Fibroblast of skin of right quadriceps (primary cell): ENCODE measurements at places on chromosomes 16 and 17.

DNA sequence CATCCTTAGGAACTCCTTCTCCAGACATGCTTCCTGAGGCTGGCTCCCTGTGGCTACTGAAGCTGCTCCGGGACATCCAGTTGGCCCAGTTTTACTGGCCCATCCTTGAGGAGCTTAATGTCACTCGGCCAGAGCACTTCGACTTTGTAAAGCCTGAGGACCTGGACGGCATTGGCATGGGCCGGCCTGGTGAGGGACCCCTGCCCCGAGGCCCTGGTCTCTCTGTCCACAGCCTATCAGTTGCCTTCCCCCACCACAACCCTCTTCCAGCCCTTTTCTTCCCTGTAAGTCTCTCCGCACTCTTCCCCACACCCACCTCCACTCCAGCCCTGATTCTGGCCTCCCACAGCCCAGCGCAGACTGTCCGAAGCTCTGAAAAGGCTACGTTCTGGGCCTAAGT lies 2.0 kb downstream of the TNK1 start:
- no peak for DNase-seq

DNA sequence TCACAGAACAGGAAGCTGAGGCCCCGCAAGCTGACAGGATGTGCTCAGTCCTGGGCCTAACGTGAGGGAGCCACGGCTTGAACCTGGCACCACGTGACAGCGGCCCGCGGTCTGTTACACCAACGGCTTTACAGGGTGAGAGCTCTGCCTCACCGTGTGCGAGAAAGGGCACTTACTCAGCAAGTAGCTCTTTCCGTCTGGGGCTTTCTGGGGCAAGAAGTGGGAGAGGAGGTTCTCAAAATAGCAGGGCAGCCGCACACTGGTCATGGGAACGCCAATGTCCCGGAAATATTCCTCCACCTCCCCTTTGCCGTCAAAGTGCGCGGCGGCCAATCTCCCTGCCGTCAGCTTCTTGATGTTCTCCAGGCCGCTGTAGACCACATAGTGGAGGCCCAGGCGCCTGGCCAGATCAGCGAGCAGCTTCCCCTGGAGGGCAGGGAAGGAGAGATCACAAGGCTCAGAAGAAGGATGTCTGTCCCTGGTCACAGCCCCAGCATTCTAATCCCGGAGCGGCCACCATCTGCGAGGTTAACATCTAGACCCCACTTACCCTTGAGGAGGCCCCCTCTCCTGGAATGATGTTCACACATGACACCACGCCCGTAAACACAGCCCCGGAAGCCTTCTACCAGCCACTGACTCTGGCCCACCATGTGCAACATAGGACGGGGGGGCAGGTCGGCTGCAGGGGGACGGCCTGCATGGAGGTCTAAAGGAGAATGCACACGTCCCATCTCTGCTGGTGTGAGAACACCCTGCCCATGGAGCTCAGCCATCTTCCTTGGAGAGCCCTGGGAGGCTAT lies 8.2 kb downstream of the NMRAL1 start:
- no peak for DNase-seq

- peak; percentile 68 for DNase-seq
Measured at GRCh38 chr17:9239793-9240658, 218.7 kb downstream of the NTN1 start.

GRCh38 chr17:17523001-17523730 lies 27.0 kb upstream of the RASD1 start:
- no peak for DNase-seq

DNA sequence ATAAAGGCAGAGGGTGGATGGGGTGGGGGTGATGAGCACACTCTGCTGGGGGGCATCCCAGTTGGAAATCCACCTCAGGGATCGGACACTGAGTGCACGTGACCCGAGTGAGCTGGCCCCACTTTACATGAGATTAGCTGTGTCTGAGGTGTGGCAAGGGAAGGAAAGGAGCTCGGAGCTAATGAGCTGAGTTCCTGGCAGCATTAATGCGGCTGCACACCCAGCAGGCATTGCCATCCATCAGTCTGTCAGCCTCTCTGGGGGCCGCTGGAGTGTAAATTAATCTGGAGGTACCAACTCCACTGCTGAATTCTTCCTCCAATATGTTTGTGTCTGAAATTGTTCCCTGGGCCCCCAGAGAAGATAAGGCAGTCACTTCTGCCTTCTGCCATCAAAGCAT lies 65.5 kb downstream of the HS3ST2 start:
- DNase-seq, result no peak

- no peak for DNase-seq
Measured at GRCh38 chr17:7318121-7318860, 3.1 kb upstream of the GPS2 start.

DNA sequence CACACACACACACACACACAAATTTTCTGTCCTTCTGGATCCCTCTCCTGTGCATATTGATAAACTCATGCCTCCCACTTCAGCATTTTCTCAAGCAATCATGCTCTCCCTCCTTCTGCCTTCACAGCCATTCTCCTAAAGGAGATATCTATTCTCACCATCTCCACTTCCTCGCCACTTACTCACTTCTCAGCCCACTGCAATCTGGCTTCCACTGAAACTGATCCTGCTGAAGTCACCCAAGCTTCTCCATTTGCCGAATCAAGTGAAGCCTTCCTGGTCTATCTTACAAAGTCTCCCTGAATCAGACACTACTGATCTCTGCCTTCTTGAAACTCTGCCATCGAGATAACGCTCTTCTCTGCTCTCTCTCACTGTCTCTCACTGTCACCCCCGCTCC lies 54.0 kb upstream of the GNAO1 start:
- DNase-seq, result no peak

DNA sequence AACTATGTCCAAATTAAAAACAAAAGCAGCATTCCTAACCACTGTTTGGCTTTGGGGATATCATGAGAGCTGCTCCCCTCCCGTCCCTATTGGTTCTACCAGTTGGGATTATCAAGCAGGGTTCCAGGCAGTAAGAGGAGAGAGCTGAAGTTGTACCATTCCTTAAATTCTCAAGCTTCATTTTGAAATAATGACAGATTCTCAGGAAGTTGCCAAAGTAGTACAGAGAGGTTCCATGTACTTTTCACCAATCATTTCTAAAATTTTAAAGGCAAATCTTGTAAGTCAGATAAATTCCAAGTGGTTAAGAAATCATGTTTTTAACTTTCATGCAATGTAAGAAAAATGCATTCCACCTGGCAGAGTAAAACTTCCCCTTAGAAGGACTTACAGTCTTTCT lies 36.9 kb downstream of the TEX2 start:
- no peak for DNase-seq

GRCh38 chr16:57689762-57690558 lies 4.6 kb upstream of the DRC7 start:
- DNase-seq, result no peak

GRCh38 chr16:12749076-12749475 lies 54.6 kb downstream of the CPPED1 start:
- no peak for DNase-seq

DNA sequence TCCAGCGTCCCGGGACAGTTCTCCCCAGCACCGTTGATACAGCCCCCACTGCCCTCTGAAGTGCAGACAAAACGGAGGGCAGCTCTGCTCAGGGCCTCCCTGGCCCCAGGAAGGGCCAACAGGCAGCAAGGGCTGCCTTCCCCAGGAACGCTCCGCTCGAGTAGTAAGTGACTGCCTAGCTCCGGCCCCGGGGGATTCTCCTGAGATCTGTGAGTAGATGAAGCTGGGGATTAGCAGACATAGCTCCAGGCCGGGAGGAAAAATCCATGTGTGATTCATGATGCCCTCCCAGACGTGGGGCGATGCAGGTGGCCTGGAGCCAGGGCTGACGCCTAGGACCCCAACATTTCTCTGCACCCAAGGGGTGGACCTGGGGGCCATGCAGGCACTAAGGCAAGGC lies 85.3 kb downstream of the ENGASE start:
- DNase-seq, result no peak

- no peak for DNase-seq
Measured at GRCh38 chr17:40602445-40603443, 37.5 kb upstream of the CCR7 start.

- no peak for DNase-seq
Measured at GRCh38 chr17:75227729-75228128, 22.2 kb downstream of the NUP85 start.

DNA sequence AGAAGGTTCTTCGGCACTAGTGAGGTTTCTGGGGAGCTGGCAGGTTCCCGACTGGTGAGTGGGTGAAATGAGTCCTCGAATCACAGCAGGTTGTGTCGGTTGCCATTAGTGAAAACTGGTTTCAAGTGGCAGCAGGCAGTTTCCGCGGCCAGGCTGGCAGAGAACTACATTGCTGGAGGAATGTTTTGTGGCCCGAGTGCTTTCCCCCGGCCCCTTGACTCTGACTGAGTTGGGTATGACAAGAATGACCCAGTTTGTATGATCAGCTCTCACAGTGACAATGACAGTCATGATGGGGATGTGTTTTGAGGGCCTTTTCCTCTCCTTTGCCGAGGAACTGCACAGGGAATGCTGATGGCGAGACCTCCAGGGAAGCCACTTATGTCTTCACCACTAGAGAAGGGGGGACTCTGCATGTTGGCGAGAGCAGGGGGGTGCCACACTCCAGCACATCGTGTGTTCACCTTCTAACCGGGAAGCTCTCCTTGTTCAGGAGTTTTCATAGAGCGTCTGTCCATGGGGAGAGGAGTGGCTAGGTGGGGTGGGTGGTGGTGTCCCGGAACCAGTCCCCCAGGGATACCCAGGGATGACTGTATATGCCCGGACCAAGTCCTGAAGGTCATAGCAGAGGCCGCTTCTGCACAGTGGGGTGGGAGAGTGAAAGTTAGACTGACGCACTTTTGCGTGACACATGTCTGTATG lies 206.0 kb upstream of the CHMP6 start:
- DNase-seq, result no peak

- no peak for DNase-seq
Measured at GRCh38 chr17:77489239-77489892, 348.6 kb downstream of the SEC14L1 start.

GRCh38 chr17:8954339-8954738 lies 11.2 kb downstream of the PIK3R5 start:
- DNase-seq, result no peak

DNA sequence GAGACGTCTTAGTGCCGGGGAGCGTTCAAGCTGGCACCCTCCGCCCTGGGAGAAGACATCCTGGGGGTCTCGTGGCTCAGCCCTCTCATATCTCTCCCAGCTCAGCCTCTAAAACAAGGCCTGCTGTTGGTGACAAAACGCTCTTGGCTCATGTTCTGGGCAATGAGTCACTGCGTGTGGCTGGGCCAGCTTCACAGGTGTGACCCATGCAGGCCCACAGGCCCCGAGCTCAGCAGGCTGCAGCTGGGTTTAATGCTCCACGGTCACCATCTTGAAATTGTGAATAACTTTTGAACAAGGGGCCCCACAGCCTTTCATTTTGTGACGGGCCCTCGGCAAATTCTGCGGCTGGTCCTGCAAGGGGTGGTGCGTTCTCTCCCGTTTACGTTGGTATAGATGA lies 22.4 kb downstream of the GAA start:
- DNase-seq, result no peak

DNA sequence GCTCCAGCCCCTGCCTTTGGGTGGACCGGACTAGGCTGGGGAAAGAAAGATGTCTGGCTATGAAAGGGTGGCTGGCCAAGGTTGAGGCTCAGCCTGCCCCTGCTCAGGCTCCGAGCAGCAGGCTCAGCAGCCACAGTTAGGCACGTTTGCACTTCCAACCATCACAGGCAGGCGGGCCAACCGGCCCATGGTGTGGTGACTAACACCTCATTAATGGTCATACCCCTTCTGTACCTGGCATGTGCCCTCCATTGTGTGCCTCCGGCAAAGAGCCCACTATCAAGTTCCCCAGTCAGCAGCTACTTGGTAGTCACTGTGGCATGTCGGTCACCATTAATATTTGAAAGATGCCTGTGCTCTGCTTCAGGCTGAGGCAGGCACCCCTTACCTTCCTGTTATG lies 6.7 kb downstream of the TBC1D24 start:
- no peak for DNase-seq

DNA sequence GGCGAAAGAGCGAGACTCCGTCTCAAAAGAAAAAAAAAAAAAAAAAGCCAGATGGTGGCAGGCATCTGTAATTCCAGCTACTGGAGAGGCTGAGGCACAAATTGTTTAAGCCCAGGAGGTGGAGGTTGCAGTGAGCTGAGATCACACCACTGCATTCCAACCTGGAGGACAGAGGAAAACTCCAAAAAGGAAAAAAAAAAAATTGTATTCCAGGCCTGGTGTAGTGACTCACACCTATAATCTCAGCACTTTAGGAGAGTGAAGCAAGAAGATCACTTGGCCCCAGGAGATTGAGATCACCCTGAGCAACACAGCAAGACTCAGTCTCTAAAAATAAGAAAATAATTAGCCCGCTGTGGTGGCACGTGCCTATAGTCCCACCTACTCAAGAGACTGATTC lies 20.1 kb downstream of the HBQ1 start:
- DNase-seq, result peak; percentile 71

GRCh38 chr16:54579106-54579728 lies 292.6 kb upstream of the IRX3 start:
- DNase-seq, result no peak

DNA sequence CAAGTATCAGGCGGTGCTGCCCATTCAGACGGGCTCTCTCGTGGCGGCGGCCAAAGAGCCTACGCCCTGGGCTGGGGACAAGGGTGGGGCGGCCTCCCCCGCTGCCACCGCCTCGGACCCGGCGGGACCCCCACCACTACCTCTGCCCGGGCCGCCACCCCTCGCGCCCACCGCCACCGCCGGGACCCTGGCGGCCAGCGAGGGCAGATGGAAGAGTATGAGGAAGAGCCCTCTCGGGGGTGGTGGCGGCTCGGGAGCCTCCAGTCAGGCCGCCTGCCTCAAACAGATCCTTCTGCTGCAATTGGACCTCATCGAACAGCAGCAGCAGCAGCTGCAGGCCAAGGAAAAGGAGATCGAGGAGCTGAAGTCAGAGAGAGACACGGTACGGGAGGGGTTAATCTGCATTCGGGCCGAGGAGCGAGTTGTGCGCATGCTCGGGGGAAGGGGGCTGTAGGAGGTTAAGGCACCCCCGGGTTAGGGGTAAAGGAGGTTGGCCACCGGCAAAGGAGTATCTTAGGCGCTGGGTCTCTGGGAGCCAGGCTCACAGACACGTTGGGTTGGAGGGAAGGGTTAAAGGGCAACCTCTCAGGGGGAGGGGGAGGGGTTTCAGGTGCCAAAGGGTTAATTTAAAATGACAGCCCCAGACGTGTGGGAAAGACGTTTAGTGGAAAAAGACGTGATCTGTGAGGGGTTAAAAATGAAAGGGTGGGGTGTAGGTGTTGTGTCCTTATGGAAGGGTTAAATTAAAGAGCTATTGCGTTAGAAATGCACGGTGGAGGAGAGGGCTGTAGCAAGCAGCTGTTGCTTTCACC lies 1.4 kb downstream of the MSL1 start:
- DNase-seq, result peak; percentile 45
